ENCODE measurements at places on chromosomes 3 and 15. TPM values are rescaled to one million over a fixed set of nuclear protein-coding genes. Genes with fewer than 3 reads are reported as not detected.

CPEB1 gene
- 3.4 TPM for total RNA-seq

PIF1 gene
- 21.1 TPM for total RNA-seq

PYGO1 gene
- 8.9 TPM for total RNA-seq

SCAANT1 gene
- not detected for total RNA-seq

C2CD4B gene
- not detected for total RNA-seq

HYAL1 gene
- 0.31 TPM for total RNA-seq
